ENCODE measurements at places on chromosomes 13 and 19.

DNA sequence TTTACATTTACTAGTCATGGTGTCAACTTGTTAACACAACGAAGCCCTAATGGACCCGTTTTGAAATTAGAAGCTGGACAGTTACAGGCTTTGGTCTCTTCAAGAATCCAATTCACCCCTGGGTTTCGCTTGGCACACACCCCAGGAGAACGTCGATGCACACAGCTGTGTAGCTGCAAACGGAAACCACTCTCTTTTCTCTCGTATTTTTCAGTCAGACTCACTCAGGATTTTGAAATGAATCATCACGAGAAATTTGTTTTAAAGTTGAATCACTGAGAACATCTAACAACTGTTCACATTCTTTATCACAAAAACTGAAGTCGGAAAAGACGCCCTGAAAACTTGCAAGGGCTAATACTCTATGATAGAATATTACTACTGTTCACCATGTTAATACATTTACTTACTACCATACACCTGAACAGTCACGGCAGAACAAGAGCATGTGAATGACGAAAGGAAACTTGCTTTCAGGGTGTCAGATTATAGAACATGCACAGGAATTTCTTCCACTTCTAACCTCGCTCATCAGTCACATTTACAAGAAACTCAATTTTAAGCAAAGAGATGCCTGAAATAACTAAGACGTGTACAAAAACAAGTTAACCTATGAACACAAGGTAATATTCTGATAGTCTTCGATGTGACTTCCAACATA, 4.7 kb downstream of the PNMA8A start:
- DNase-seq = no peak

DNA sequence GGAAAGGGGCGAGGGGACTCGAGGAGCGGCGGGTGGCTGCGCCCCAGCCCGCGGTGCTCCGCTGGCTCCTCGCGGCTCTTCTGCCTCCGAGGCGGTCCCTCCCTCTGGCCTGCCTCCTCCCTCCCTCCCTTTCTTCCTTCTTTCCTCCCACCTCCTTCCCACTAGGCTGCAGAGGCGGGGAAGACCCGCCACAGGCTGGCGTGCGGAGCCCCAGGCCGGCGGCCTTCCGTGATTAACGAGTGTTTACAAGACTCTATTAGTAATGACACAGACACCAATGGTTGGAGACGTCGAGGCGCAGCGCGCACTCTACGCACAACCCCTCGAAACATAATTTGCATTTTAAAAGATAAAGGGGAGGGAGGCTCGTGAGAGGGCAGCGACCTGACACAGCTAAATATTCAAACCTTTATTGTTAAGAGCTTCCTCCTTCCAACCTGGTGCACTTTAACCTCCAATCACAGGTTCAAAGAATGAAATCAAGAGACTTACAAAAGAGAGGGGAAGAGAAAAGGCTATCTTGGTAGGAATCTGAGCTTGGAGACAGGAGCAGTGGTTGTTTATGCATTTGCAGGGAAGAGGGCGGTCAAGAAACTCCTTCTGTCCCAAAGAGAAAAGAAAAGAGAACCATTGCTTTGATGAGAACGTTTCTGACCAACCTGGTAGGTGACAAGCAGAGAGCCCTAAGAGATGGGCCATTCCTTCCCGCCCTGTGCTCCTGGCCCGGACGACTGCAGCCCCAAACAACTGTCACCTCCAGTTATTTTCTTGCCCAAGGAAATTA, at the start of gene CDX2:
CDX2 (minus strand) TSS at position 234 of the 784 bp plus-strand sequence. CDS start 309 bp downstream, outside the sequence.
- no peak for DNase-seq

DNA sequence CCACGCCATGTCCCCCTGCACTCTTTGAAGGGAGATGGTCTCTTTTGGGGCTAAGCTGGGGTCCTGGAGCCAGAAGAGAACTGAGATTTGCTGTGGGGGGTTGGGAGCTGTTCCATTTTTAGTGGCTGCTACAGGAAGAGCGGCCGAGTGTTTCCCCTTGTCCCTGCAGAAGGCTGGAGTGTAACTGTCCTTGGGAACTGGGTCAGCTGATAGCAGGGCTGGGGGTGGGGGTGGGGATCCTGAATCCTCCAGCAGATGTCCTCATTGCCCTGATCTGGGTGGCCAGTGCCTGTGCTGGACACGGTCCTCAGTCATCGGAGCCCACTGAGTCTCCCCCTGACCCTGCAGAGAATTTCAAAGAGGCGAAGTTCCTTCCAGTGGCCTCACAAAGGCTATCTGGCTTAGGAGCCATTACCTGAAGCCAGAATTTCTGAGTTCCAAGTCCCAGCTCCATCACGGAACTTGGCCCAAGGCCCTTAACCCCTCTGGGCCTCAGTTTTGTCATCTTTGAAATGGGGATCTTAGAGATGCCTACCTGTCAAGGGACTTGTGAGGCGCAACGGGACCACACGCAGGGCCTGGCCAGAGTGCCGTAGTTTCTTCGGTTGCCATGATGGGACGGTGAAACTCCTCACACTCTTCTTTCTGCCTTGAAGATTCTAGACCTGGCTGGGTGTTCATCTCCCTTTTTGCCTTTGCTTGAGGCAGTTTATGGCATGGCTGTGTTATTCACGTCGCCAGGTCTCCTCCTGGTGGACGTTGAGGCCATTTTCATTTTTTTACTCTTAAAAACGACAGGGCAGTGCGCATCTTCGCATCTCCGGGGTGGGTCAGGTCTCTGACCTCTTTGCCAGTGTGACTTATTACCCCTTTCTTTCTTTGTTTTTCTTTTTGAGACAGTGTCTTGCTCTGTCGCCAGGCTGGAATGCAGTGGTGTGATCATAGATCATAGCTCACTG, 51.9 kb downstream of the DNM2 start:
- DNase-seq = no peak

- DNase-seq = no peak
Measured at GRCh38 chr19:58548859-58549663, 5.2 kb downstream of the TRIM28 start.

DNA sequence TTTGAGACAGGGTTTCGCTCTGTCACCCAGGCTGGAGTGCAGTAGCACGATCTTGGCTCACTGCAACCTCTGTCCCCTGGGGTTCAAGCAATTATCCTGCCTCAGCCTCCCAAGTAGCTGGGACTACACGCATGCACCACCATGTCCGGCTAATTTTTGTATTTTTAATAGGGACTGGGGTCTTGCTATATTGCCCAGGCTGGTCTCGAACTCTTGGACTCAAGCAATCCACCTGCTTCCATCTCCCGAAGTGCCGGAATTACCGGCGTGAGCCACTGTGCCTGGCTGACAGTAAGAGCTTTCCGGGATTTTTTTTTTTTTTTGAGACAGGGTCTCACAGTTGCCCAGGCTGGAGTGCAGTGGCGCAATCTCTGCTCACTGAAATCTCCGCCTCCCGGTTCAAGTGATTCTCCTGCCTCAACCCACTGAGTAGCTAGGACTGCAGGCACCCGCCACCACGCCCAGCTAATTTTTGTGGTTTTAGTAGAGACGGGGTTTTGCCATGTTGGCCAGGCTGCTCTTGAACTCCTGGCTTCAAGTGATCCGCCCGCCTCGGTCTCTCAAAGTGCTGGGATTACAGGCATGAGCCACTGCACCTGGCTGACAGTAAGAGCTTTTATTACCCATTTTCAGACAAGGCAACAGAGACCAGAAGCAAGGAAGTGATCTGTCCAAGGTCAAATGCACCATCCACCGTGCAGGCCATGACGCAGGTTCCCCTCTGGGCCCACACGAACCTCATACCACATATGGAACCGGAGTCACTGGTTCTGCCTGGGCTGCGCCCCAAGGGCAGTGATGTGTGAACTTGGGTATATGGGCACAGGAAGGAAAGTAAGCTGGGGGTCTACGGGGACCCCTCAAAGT, 21.0 kb downstream of the RFX1 start:
- no peak for DNase-seq

- no peak for DNase-seq
Measured at GRCh38 chr19:2978772-2979171, 1.4 kb downstream of the TLE6 start.

- no peak for DNase-seq
Measured at GRCh38 chr19:39817888-39818561, 15.9 kb downstream of the DYRK1B start.

DNA sequence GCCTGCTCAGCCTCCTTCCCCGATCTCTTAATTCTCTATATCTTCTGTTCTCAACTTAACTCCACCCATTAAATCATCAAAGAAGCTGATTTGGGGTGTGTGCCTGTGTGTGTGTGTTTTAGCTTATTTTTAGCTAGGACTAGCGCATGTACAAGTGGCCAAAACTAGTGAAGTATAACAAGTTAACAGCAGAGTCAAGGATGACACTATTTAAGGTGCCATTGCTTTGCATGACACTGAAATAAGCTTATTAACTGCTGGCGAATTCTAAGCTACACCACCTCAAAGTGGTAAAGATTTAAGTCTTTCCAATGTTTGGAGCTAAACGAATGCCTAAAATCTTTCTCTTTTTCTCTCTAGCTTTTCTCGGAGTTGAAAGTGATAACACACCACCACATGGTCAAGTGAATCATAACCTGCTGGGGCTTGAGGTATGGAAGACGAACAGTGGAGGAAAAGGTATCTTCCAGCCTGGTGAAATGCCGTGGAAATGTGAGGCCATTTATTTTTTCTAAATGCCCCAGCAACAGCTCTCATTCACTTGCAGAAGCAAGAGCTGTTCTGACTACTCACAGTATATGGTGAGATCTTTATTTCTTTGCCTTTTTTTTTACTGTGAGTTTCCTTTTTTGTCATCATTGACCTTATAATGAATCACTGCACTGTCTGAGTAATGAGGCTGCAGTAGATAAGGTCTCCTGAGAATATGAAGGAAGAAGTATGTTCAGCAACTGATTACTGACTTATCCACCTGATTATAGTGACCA, 570.3 kb downstream of the PCDH9 start:
- DNase-seq = no peak

DNA sequence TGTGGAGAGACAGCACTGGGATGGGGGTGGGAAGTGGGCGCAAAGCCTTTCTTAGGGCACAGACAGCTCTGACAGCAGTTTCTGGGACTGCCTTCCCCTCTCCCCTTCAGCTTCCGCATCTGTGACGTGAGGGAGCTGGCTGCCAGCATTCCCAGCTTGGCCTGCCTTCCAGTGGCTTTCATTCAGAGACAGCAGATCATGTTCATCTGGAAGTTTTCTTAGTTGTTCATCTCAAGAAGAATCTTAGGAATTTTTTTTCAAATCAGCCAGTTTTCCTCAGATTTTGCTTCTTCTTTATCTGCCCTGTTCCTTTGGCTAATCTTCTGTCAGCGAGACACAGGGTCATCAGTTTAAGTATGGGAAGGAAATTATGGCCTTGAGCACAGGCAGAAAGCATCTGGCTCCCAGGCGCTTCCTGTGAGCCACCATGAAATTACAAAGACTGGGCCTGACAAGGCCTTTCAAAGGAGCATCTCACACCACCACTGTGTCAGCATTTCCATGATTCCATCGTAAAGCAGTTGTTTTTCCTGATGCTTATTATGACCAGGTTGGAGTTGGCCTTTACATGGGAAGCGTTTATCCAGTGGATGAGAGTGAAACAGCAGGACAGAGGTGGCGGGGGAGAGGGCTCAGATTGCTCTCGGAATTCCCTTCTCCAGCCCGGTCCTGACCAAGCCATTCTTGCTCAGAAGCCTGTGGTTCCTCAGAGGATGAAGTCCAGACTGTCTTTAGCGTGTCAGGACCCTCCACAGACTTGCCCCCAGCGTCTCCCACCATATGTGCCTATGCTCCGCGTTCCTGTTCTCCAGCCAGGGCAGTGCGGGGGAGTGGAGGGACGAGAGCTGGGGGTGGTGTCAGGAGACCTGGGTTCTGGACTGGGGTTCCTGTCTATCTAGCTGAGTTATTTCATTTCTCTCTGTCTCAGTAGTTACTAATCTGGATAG, 43.6 kb downstream of the ARHGAP35 start:
- no peak for DNase-seq

DNA sequence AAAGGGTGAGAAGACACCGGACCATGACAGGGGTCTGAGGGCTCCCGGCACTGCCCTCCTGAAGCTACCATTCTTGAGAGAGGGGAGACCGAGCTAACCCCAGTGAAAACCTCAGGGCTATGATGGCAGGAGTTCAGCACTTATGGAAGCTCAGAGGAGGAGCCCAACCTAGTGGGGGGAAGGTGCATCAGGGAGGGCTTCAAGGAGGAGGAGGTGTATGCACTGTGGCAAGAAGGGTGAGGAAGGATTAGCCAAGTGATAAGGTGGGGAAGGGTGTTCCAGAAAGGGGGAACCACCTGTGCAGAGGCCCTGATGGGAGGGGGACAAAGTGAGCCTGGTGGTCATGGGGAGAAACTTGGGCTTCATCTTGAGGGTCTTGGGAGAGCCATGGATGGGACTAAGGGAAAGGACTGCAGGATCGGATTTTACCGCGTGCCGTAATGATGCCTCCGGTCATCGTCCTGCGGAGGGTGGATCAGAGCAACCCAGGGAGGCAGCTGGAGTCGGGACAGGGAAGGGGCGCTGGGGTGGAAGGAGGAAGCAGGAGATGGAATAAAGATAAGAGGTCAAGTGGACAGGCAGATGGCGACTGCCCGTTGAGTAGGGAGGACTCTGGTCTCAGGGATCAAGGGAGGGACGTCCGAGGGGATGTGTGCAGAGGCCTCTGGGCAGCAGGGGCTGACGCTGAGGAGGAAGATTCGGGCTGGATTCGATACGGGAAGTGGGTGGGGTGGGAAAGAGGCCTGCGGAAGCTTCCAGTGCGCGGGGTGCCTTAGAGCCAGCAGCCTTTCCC, 13.3 kb upstream of the PSMD8 start:
- no peak for DNase-seq

GRCh38 chr19:35265900-35266519, 2.8 kb upstream of the USF2 start:
- no peak for DNase-seq

- DNase-seq = no peak
Measured at GRCh38 chr19:50739914-50740426, 16.8 kb downstream of the CLEC11A start.

- no peak for DNase-seq
Measured at GRCh38 chr19:17340302-17340870, 3.0 kb downstream of the GTPBP3 start.

DNA sequence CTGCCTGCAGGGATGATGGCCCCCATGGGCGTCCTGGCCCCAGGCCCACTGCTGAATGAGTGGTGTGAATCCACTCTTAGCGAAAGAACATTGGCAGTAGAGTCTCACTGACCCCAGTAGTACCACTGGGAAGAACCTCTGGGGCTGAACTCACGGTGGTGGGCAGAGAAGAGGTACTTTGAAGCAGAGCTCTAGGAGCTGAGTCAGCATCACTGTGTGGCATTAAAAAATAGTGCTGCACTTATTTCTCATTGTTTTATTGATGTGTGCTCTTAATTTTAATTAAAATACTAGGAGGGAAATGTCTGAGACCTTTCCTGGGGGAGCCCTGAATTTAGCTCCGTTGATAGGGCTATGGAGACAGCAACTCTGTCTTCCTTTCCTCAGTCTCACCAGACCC, 61.3 kb downstream of the CBY2 start:
- no peak for DNase-seq

GRCh38 chr19:57242821-57243220, 2.4 kb downstream of the ZNF805 start:
- DNase-seq = no peak
